ENCODE measurements at places on chromosomes 12 and 14.

- no peak for DNase-seq
Observed at GRCh38 chr12:56115329-56115728, 1.1 kb upstream of the RPL41 start.

DNA sequence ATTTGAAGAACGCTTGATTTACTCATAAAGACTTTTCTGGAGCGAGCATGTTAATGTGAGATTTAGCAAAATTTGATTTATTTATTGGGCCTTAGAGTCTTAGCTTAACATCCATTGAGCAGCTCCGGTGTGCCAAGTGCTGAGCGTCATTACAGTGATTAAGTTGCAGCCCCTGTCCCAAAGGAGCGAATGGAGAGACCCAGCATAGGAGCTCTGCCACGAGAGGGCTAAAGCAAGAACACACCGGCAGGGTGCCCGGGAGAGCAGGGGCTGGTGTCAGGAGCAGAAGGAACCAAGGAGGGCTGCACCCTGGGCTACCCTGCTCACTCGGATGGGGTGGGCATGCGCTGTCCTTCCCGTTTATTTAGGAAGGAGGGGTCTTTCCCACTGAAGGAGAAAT lies 50.6 kb downstream of the PPP2R5C start:
- no peak for DNase-seq

- no peak for DNase-seq
Observed at GRCh38 chr14:74089251-74090020, 4.7 kb downstream of the LIN52 start.

DNA sequence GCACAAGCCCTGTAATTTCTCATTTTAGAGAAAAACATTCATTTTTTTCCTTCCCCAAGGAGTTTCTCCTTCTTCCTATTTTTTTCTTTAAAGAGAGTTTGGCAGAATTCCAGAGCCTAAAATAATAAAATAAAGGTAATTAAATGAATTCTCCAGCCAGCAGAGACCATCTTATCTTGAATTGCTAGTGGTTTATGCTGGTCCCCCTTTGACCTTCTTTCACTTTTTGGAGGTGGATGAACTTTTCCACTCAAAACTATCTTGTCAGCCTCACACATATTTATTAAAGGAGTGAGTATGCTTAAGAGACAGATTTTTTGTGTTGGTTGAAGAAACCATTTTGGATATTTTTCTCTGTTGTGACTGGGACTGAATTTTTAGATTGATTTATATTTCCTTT lies 47.6 kb downstream of the ADIPOR2 start:
- DNase-seq: no peak

- DNase-seq: no peak
Observed at GRCh38 chr14:65213316-65213715, 111.0 kb upstream of the MAX start.

Data from head of caudate nucleus (tissue), 42 donors.